ENCODE measurements at places on chromosomes 1 and 21.
A peak's percentile ranks its signal among the peaks of the same experiment; 100 is the strongest.

DNA sequence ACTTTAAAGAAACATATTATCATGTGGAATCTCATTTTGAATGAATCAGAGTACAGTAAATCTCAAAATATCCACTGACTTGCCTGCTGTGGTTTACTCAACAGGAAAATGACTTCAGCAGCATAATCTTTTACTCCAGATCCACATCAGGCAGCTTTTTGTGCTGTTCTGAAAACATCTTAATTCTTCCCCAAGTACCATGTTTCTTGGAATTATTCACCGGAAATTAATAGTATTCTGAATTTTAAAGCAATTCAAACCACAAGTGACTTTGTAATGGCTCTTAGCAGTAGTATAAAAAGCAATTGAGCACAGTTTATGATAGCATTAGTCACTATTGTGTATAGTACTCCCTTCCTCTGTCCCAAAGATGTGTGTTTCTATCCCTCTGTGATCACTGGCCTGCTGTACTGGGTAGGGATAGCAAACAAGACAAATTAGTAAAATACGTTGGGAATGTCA lies 64.2 kb upstream of the ERRFI1 start:
- no peak for DNase-seq

DNA sequence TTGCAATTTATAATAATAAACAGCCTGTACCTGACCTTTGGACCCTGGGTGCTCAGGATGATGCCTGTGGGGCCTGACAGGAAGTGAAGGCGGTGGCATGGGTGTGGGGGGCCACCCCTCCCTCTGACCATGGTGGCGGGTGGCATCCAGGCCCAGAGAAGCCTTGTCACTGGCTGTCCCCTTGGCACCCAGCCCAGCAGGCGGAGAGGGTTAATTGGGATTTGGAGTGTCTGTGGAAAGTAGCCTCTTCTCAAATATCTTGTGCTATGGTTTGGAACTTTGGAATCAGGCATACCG lies 20.5 kb downstream of the SOX13 start:
- peak; percentile 85 for DNase-seq

DNA sequence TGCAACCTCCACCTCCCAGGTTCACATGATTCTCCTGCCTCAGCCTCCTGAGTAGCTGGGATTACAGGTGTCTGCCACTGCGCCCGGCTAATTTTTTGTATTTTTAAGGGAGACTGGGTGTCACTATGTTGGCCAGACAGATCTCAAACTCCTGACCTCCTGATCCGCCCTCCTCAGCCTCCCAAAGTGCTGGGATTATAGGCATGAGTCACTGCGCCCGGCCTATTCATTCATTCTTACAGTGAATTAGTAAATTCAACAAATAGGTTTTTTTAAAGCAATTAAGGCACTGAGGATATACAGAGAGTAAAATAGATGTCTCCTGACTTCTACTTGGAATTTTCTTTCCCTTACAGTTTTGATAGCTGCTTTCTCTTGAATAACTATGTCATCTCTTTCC lies 43.5 kb downstream of the CDC42 start:
- no peak for DNase-seq

- DNase-seq = no peak
These were observed 55.0 kb downstream of the PLXNA2 start for GRCh38 chr1:208189183-208189582.

DNA sequence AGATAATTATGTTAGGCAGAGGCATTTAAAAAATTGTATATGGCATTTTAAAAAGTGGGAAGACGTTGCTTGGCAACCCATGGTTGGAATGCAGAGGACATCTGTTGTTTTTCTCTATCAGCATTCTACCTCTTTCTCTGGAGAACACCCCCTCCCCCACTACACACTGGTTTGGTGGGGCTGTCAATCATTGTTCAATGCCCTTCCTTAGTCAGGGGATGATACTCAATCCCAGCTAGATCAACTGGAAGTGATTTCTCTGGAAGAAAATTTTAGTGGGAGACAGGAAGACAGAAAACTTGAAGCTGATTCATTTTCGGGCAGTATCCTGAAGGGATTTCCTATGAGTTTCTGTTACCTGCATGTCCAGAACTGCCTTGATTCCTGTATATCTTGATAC lies 35.7 kb upstream of the CAP1 start:
- DNase-seq = no peak

DNA sequence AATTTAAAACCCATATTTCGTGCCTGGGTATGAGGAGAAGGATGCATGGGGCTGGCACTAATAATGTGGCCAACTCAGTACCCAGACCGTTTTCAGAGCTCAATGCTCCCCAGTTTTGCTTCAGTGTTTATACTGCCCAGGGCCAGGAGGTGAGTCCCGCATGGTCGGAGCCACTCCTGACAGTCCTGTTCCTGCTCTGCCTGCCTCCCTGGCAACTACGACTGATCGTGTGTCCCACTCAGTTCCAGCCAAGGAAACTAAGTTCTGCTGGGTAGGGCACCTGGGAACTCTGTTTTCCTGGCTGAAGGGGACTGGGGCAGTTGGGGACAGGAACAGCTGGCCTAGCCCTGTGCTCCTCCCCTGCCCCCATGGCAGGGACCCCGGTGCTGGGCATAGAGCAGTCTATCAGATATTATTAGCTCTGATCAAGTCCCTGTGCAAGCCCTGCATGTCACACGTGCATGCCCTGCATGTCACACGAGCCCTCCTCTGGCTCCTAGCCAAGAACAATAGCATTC lies 19.2 kb downstream of the S100A7 start:
- DNase-seq = no peak

GRCh38 chr1:90924982-90925381 lies 96.9 kb downstream of the ZNF644 start:
- DNase-seq = no peak

- no peak for DNase-seq
These were observed 20.4 kb downstream of the AIM2 start for GRCh38 chr1:159056069-159056698.

DNA sequence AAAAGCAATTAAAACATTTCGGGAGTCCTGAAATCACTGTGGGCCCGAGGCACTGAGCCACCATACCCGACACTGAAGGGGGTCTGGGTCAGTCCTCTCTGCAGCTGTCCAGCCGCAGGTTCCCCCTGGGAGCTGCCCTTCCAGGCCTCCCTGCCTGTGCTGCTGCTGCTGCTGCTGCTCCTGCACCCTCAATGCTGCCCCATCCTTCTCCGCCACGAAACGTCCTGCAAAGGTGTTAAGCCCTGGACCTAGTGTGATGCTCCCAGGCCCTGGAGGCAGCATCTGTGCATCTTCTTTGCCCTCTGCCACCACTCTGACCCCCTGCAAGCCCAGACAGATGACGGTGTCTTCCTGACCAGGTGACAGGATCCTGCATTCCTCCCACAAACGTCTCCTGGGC lies 513.3 kb downstream of the NPHP4 start:
- DNase-seq = no peak

DNA sequence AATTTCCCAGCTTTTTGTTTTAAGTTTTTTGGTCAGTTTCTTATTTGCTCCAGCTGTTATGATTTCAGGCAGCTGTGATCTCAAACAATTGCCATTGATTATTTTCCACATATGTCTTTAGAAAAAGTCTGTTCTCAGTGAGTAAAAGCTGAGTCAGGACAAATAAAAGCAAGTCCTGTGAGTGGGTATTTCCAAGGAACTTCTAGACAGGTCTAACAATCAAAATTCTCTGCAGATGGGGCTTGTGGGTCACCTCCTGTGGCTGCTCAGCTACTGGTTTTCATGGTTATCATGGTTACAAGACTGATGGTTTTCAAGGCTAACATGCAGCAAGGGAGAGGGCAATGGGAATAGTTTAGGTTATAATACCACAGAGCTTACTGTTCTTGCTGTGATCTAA lies 585.7 kb downstream of the LMO4 start:
- no peak for DNase-seq

GRCh38 chr1:112862753-112863426 lies 93.1 kb downstream of the SLC16A1 start:
- DNase-seq = no peak

- DNase-seq = no peak
These were observed 78.0 kb upstream of the KCNJ6 start for GRCh38 chr21:37994211-37994610.

GRCh38 chr1:234331507-234331906 lies 41.7 kb upstream of the COA6 start:
- DNase-seq = no peak

- DNase-seq = no peak
These were observed 83.1 kb downstream of the WDR3 start for GRCh38 chr1:118012515-118013124.

DNA sequence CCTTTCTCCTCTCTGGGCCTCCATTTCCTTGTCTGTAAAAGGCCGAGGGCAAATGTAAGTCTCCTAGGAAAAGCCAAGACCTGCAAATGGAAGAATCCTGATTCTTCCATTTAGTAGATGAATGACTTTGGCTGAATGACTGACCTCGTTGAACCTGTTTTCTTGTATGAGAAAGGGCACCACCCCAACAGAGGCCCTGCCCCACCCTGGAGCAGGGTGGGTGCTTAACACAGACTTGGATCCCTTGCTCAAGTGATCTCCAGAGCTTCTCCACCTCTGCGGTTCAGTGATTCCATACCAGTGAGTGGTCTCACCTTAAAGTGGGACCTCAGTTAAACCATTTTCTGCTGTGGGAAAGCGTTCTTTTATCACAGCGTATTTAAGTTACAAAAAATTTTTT lies 39.0 kb upstream of the GUCA2B start:
- DNase-seq = no peak

- DNase-seq = peak; percentile 71
These were observed 453 bp downstream of the DRAM2 start for GRCh38 chr1:111139324-111139955.

DNA sequence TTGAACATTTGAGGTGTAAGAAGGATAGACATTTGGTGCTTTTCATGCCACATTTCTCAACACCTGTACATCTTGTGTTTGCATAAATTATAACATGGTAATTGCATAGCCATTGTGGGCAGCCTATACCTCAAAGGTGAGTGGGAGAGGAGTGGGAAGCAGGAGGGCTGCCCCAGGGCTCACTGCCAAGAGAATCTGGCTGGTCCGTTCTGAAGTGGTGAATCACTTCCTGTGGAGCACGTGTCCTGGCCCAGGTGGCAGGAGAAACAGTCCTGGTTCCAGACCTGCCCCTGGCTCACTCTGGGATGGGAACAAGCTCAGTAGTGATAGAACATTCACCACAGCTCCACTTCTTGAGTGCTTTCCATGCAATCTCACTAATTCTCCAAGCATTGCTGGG lies 11.6 kb upstream of the OLFML2B start:
- DNase-seq = no peak

- DNase-seq = no peak
These were observed 23.8 kb downstream of the PMVK start for GRCh38 chr1:154912755-154913154.

DNA sequence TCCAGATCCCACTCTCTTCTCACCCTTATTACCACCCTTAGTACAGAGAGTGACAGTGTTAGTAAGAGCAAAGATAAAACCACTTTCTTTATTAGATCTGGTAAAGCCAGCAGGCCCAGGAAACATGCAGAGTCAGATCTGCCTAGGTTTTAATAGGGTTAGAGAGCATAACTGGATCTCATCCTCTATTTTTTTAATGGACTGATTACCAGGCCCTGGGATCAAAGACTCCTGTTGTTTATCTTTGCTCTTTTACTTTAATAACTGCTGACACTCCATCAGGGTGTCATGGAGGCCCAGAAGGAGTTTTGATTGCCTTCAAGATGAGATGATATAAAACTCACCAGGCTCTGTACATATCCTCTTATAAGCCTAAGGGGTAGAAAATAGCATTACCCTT lies 45.3 kb upstream of the RGS5 start:
- DNase-seq = no peak

DNA sequence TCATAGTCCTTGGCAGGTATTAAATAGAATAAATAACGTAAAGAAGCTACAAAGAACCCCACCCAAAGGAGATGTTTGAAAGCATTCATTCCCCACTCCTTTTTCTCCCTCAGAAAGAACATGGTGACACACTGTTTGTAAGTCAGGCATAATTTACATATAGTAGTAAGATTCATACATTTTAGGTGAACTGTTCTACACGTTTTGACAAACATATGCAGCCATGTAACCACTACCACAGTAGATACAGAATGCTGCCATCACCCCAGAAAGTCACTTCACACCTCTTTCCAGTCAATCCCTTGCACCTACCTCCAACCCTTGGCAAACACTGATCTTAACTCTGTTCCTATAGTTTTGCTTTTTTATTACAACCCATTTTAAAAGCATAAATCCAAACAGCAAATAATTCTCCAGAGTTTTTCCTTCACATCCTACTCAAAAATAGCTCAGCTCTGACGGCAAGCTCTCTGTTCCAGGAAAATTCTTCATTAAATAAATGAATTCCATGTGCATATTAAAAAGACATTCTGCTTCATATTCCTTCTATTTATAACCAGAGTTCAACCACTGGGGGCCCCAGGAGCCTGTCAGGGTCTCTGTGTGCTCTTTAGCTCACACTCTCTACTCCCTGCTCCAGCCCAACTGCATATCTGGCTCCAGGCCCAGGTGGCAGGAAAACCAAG lies 258.8 kb downstream of the PLPP3 start:
- no peak for DNase-seq

DNA sequence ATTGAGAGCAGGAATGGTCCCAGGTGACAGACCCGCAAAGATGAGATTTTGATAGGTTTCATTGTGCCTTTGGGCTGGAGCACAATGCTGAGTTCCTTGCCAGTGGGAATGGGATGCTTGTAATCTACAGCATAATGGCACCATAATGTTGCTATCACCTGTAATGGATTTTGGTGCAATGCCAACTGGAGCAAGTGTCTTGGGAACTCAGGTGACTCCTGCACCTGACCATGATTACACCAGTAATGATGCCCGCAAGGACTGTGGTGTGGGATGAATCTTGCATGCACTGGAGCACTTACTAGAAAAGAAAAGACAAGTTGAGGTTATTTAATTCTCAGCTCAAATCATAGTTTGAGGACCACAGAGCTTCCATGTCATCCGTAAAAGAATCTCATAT lies 96.7 kb downstream of the PTPRU start:
- no peak for DNase-seq

DNA sequence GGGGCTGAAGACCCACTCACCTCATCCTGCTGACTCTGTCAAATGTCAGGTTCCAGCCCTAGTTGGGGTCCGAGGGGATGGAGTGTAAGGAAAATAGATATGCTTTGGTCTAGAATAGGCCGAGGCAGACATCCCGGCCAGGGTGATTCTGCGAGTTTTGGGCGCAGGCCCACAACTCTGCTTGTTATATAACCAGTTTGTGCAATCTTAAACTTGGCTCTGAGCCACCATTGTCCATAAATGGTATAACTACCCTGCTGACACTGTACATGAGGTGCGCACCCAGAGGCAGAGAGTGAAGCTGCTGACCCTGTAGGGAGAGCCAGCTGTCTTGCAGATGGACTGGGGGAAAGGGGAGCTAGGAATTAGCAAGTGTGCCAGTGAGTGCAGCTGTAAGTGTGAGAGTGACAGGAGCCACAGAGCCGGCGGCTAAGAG lies 1388.8 kb downstream of the AMY1C start:
- DNase-seq = no peak
